Activated T-cell treated with anti-CD3 and anti-CD28 coated beads for 4 hours (primary cell): ENCODE measurements at places on chromosomes 4 and X.

DNA sequence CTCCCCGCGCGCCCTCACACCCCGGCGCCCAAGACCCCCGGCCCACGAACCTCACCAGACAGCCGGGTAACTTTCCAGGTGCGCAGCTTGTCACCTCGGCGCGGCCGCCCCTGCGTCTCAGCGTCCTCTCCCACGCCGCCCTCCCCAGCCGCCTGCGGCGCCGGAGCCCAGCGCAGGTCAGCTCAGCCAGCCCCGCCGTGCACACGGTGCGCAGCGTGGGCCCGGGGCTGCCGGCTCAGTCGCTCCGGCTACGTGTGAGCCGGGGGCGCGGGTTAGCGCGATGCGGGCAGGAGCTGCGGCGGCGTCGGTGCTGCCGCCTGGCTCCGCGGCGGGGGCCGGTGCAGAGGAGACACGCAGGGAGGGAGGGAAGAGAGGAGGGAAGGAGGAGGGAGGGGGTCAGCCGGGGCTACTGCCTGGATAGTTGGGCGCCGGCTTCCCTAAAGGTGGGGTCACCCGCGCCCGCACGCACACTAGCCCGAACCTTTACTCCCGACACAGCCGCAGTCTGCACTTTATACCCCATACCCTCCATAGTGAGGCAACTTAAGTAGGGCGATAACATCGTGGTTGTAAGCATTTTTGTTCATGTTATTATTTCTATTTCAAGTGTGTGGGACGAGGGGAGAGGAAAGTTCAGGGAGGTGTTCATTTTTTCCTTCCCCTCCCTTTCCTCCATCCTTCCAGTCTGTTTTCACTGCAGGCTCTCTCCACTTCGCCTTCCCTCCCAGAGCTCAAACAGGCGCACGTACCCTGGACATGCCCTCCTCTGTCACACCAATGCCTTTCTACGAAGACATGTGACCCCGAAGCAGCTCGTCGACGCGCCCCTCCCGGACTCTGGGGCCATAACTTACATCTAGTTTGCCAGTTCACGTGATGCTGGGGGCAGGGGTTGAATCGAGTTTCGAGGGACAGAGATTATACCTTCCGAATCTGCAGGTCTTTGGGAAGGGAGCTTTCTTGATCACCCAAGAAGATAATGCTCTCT is at the start of gene PRKG2:
Gene PRKG2 (minus strand): TSS at position 342 of the 988 bp plus-strand sequence. CDS start 10,175 bp downstream, outside the sequence.
- no peak for DNase-seq

- DNase-seq: no peak
Measured at GRCh38 chrX:53190363-53190960, 34.5 kb downstream of the KDM5C start.

DNA sequence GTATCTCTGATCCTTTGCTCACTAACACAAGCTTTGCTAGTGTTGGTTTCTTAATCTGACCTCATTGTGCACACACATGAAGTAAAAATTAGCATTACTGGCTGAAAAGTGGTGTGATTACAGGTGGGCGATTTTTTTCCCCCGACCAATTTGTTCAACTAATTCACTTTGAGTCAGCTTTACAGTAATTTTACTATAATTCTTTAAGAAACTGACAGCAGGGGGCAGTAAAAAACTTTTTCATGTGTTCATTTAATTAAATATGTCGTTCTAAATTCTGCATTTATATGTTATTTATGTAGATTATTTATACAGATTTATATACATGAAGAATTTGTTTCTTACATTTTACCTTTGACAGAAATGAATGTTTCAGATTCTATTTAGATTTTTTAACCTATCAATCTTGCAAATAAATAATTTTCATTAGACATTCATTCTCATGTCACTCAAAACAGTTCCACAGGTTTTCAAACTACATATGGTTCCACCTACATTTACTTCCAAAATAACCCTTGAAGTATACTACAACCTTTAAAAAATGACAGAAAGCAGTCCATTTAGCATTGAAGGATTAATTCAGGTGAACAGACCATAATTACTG is 17.5 kb downstream of the PALLD start:
- DNase-seq: no peak

DNA sequence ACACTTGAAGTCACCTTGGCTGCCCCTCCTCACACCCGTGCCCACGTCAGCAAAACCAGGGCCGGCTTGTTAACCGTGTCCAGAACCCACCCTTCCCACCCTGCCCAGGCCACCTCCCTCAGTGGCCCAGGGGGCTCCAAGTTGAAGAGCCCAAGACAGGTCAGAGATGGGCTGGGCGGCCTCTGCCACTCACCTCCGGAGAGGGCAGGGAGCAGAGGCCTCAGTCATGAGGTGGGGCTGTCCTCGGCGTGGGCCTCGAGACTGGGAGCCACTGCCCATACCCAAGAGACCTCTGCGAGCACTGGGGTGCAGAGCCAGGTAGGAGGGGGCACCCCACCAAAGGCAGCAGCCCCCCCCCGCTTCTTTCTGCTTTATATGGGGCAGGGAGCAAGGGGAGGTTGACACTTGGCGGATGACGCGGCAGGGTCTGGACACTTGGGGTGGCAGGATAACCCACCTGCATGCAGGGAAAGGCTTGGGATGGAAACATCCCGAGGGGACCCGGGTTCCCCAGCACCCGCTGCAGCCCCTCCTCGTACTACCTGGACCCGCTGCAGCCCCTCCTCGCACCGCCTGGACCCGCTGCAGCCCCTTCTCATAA is 38.0 kb upstream of the SPON2 start:
- no peak for DNase-seq

DNA sequence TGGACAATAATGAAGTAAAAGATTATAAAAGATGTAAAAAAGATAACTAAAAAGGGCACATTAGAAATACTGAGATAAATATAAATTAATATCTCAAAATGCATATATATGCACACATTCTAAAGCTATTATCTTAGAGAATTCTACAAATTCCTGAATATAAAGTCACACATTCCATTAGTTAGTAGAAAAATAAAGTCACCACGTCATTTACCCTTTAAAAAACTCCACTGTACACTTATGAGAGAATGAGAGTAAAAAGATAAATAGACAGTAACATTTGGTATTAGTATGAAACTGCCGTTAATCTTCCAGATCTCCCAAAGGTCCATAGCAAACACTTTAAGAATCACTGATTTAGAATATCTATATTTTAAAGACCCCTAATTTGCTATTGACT is 67.2 kb upstream of the IL15 start:
- DNase-seq: no peak

DNA sequence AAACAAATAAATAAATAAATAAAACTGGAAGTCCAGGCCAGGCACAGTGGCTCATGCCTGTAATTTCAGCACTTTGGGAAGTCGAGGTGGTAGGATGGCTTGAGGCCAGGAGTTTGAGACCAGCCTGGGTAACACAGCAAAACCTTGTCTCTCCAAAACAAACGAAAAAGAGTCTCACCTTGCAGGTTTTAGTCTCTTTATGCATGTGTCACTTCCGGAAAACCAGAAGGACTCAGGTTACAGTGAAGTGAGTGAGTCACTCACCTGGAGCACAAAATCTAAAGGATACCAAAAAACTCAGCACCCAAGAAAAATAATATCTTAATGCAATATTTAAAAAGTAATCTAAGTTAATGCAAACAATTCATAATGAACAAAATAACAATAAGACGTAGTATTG is 20.1 kb upstream of the SLC34A2 start:
- no peak for DNase-seq

DNA sequence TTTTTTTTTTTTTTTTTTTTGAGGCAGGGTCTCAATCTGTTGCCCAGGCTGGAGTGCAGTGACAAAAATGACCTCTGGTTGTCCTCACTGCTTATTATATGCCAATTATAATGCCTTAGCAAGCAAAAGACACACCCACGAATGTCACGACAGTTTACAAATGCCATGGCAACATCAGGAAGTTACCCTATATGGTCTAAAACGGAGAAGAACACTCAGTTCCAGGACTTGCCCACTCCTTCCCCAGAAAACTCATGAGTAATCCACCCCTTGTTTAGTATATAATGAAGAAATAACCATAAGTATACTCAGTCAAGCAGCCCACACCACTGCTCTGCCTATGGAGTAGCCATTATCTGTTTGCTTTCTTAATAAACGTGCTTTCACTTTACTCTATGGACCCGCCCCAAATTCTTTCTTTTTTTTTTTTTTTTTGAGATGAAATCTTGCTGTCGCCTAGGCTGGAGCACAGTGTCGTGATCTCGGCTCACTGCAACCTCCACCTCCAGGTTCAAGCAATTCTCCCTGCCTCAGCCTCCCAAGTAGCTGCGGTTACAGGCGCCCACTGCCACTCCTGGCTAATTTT is 106.2 kb downstream of the SMIM20 start:
- DNase-seq: peak; percentile 3

DNA sequence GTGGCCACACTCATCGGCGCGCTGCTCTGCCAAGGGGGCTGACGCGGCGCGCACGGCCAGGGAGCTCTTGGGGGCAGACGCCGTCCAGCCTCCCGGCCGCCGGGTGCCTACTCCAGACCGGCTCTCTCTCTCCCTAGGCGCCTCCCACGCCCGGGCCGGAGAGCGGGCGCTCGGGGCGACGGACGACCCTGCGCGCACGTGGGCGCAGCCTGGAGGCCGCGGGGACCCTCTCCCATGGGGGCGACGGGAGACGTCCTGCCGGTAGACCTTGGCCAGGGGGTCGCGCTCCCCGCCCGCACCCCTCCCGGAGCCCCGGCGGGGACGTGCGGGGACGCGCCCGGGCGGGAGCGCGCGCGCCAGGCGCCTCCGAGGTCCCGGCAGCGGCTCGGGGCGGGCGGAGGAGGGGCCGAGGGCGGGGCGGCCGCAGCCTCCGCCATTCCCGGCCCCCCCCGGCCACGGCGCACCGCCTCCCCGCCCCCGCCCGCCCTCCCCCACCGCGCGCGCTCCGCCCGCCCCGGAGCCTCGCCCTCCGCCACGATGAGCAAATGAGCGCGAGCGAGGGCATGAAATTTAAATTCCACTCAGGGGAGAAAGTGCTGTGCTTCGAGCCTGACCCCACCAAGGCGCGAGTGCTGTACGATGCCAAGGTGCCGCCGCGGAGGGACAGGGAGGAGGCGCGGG is at the start of gene MSL3:
Gene MSL3 (plus strand): TSS at position 519 of the 681 bp plus-strand sequence. CDS start 27 bp downstream, at position 546.
- peak; percentile 36 for DNase-seq

- no peak for DNase-seq
Measured at GRCh38 chr4:28686618-28687017, 1826.0 kb downstream of the STIM2 start.

GRCh38 chr4:1124818-1125217 is 11.5 kb upstream of the RNF212 start:
- no peak for DNase-seq

- no peak for DNase-seq
Measured at GRCh38 chr4:14807856-14808255, 194.4 kb upstream of the CPEB2 start.

GRCh38 chr4:128718768-128719167 is 90.7 kb upstream of the JADE1 start:
- DNase-seq: no peak

DNA sequence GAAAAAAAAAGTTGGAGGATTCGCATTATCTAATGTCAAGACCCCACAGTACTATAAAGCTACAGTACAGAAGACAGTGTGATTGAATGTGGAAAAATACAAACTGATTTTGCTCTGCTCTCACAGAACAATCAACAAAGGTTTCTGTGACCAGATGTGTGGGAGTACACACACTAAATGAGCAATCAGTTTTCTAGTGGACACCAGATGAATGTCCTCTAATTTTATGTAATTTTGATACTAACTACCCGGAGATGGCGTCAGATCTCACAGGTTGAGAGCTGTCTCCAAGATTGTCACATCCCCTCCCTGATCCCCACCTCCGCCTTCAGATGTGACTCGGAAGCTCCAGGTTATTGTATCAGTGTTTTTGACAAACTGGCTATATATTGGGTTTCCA is 81.9 kb upstream of the HUWE1 start:
- DNase-seq: no peak

GRCh38 chr4:82903737-82904136 is 3.2 kb downstream of the THAP9 start:
- DNase-seq: no peak

GRCh38 chr4:37762294-37762990 is 64.0 kb upstream of the PGM2 start:
- DNase-seq: no peak

DNA sequence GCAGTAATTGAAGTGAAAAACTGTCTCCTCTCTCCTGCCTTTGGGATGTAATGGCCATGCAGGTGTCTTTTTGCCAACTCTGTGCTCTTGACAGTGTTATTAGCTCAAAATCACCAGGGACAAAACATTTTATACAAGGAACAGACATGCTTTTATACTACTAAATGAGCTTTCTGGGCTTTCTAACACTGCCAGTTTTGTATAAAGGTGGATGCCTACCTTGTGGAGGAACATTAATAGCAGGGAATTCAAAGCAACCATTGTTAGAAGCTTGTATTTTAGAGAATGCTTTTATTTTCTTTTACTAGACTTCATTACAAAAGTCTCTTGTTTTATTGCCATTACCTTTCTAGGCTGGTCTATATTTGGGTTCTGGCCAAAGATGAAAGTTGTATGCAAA is 54.7 kb upstream of the ARSJ start:
- no peak for DNase-seq

- no peak for DNase-seq
Measured at GRCh38 chrX:2272337-2272736, 228.4 kb downstream of the DHRSX start.

- no peak for DNase-seq
Measured at GRCh38 chr4:153809307-153809706, 20.4 kb upstream of the SFRP2 start.

DNA sequence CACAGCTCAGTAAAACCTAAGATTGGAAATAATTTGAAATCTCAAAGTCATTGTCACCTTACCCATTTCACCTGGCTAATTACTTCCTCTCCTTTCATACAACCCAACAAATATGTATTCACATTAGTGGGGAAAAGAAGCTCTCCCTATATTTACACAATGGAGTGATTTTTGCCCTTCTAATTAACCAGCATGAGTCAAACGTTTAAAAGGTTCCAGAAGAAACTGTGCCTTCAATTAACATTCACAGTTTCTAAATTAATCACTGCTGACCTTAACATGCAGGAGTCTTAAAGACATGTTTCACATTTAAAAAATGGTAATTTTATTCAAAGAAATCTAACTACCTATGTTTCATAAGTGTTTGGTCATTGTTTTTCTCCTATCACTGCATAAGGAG is 254.6 kb downstream of the CBLL2 start:
- DNase-seq: no peak

- DNase-seq: no peak
Measured at GRCh38 chr4:132384709-132385108, 764.4 kb upstream of the PCDH10 start.

DNA sequence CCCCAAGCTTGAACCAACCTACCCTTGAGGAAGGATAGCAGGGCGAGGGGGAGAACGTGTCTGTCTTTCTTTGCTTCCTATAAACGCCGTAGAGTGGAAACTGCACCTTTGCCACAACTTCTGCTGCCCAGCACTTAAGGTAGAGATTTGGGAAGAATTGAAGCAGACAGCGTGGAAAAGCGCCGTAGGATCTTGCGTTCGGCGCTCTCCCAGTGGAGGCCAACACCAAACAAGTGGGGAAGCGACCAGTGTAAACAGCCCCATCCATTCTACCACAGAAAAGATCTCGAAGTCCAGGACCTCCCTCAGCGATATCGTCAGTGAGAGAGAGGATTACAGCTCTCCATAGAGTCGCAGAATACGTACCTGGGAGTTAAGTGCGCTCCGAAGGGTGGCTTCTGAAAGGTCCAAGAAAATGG is 3.9 kb upstream of the NKX6-1 start:
- DNase-seq: no peak
